ENCODE measurements at places on chromosomes 5 and 9.
A peak's percentile ranks its signal among the peaks of the same experiment; 100 is the strongest.

GRCh38 chr5:177393206-177393765, 7.2 kb downstream of the PFN3 start:
- no peak for DNase-seq

DNA sequence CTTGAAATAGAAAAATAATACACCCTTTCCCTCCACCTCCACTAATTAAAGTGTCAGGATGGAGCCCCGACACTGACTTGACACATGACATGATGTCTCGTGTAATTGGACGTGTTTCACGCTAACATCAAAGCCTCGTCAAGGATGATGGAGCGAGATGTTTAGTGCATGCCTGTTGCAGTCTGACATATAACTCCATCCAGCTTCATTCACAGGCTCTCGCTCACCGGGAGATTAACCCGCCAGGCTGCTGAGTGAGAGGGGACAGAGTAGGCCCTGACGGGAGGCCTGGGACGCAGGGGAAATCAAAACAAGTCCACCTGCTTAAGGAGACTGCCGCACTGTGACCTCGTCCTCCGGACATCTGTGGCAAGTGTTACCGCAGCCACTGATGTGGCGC, 263.5 kb downstream of the SLIT3 start:
- DNase-seq = no peak

DNA sequence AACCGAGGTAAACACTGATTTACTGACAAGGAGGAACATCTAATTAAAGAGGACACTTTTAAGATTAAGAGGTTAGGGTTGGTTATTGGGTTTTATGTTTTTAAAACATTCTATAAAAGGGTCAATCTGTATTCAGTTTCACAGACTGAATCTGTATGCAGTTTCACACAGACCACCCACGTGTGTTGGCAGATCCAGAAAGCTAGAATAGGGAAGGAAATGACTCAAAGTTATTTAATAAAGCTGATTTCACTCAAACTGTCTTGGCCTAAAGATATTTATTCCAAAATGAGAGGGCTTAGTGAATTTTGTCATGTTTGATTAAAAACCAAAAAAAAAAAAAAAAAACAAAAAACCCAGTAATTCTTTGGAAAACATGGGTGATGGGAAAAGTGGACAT, 140.2 kb downstream of the SLC24A2 start:
- no peak for DNase-seq

DNA sequence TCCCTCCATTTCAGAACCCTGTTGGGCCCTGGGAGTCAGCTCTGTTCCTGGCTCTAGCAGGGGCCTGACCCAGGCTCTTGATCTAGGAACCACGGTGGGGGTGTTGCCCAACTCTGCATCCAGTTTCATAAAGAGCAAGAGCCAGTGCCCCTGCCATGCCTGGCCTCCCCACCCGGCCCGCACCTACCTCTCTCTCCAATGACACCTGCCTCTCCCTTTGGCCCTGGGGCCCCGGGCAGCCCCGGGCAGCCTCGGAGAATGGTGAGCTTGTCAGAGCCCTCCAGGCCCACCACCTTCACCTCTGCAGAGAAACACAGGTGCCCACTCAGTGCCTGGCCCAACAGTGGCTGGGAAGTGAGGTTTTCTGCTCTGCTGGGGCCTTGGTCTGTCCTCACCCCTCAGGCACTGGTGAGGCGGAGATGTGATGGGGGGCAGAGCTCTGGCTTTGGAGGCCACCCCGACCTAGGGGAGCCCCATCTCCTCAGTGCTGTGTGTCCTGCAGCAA, 1.5 kb downstream of the FCN1 start:
- no peak for DNase-seq

DNA sequence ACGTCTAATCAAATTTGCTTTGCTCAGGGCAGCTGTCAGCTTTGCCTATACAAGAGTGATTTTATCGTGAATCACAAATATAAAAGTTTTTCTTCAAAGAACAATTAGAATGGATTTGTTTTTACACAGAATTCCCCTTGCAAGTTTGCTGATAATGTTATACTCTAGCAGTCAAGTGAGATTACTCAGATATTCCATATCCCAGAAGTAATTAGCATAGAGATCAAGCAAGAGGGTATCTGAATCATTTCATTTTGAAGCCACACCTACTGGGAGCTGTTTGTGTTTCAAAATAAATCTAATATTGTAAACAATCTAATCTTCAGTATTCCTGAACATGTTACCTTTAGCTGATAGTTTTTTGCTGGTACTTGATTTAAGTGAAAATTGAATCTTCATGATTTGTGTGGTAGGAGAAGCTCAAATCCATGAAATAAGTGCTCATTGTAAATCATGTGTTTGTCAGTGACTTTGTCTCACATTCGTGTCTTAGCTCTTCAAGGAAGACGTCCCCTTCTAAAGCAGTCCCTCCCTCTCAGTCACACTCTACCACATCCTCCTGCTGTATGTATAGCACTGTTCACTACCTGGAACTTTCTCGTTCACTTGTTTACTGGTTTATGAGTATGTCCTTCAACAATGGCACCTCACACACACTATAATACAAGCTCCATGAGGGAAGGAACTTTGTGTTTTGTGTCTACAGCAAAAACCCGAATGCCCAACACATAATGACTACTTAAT, 3.3 kb upstream of the TTC39B start:
- DNase-seq = no peak

- DNase-seq = no peak
Observed at GRCh38 chr9:91503673-91504081, 80.0 kb upstream of the NFIL3 start.

GRCh38 chr5:167918184-167918812, 373.1 kb upstream of the WWC1 start:
- no peak for DNase-seq

GRCh38 chr9:112087506-112087905, 87.6 kb downstream of the SUSD1 start:
- DNase-seq = no peak

DNA sequence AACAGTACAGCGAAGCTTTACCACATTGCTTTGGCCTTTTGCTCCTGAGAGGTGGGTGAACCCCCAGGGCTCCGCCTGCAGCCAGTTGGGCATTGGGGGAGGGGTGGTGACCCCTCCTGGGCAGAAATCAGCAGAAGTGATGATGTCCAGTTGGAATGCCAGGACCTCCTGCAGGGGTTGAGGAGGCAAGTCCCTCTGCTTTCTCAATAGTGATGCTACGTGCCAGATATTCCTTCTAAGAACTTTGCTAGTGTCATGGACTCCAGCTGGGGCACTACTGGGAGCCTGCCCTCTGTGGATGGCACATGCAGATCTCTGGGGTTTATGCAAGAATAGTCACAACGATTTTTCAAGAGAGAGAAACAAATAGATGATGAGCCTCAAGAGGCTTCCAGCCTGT, 95.6 kb downstream of the NDFIP1 start:
- DNase-seq = no peak

- peak; percentile 96 for DNase-seq
Observed at GRCh38 chr9:113410207-113410864, at the start of the genes C9orf43 and POLE3. Gene C9orf43, plus strand, starts transcription at chr9:113410747. Its CDS starts 2,747 bp downstream, at chr9:113413494. Gene POLE3, minus strand, starts transcription at chr9:113410675. Its CDS starts 382 bp downstream, at chr9:113410293.

- DNase-seq = no peak
Observed at GRCh38 chr9:78680196-78680595, 383.3 kb downstream of the PSAT1 start.

DNA sequence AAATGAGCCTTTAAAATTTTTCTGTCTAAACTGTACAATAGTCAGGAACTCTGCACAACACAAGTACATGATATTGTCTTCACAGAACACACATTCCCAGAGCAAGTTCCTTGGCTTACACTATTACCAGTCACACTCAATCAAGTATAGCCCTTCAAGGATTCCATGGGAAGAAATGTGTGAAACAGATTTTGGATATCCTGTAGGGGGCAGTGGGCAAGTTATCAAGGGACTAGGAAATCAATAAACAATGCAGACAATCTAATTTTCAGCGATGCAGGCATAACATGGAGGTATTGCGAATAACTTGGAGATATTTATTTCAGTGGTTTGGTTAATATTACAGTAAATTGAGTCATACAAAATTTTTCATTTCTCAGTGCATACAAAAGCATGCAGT, 1171.5 kb upstream of the NUDT12 start:
- no peak for DNase-seq

GRCh38 chr5:147985608-147986007, 78.2 kb upstream of the SPINK5 start:
- DNase-seq = no peak
